Activated CD8-positive, alpha-beta memory T cell treated with anti-CD3 and anti-CD28 coated beads for 1 hour (primary cell): ENCODE measurements at places on chromosomes 6 and 20.

DNA sequence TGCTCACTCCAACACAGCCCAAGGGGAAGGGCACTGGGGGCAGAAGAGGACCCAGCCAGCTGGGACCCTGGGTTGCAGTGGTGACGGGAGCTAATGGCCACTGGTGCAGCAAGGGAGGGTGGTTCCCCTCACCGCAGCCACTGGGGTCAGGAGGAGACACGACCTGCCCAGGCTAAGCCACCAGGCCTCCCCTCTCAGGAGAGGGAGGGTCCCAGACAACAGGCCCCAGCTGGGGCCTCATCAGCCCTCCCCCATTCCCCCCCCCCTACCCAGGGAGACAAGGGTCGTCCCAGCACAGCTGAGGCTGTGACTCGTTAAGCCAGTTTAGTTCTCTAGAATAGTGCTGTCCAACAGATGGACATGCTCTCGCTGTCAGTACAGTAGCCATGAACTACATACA is 17.3 kb upstream of the MATN4 start:
- DNase-seq, result no peak

DNA sequence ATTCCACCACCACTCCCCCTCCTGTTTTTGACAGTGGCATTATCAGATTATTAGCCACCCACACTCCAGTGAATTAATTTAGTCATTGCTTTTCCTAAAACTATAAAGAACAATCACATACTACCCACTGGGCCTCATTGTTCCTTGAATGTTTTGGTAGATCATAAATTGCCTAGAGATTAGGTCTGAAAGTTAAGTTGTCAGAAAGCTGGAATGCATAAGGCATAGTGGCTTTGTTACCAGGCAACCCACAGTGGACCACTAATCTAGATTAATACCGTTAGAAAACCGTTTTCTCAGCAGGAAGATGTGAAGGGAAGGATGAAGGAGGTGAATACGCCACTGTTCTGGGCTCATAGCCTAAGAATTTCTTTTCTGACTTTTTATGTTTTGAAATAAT is 75.6 kb downstream of the SAMD3 start:
- no peak for DNase-seq

GRCh38 chr20:63095718-63096654 is 89.2 kb upstream of the BHLHE23 start:
- DNase-seq, result no peak

DNA sequence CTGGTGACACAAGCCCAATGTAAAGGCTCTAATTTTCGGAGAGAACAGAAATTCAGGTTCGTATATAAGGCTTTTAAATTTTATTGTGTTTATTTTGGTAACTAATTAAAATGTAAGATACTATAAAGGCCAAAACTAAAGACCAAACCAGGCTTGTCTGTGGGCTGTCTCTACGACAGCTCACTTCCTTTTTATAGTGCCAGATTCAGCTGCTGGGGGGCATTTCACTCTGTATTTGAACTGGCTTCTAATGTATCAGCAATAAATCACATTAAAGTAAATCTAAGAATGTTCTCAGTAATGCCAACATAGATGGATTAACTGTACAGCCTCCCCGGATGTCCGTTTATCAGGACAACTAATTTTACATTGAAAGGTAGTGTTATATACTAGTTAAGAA is 31.1 kb upstream of the STXBP5 start:
- no peak for DNase-seq

GRCh38 chr20:24842918-24843715 is 106.0 kb upstream of the CST7 start:
- no peak for DNase-seq

GRCh38 chr6:157135691-157136090 is 187.6 kb downstream of the TMEM242 start:
- no peak for DNase-seq

DNA sequence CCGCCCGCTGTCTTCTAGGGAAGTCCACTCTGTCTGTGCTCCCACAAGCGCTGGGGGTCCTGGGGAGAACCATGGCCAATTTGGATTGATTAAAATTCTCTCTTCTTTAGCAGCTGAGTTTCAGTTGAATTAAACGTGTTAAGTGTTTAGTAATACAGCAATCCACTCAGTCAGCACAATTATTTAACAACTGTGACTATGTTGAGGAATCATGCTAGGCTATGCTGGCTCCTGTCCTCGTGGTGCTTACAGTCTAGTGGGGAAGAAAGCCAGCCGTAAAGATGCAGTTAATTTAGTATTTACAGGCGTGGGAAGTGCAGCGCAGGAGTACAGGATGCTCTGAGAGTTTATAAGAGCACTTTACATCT is 88.9 kb upstream of the FOXP4 start:
- no peak for DNase-seq

GRCh38 chr6:26349964-26350857 is 14.8 kb upstream of the BTN3A2 start:
- no peak for DNase-seq

GRCh38 chr6:5325173-5325572 is 63.9 kb downstream of the FARS2 start:
- DNase-seq, result no peak

- DNase-seq, result no peak
Measured at GRCh38 chr6:138972226-138972665, 15.8 kb downstream of the REPS1 start.

- DNase-seq, result no peak
Measured at GRCh38 chr20:57425150-57426013, 34.2 kb downstream of the RBM38 start.

DNA sequence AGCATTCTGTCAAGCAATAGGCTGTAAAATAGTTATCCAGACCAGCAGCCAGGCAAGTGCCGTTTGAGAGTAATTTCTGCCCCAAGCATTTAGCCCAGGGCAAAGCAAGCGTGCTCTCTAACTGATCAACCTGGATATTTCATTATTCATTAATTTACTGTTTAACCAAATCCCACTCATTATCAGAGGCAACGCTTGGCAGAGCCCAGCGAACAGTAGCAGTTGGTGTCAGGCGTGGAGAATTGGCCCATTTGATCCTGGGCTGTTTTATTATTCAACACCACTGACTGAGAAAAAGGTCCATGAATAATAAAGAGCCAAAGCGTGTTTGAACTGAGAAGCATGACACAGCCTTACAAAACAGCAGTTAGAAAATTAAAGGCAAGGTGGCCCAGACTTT is 35.3 kb downstream of the TFAP2B start:
- no peak for DNase-seq

DNA sequence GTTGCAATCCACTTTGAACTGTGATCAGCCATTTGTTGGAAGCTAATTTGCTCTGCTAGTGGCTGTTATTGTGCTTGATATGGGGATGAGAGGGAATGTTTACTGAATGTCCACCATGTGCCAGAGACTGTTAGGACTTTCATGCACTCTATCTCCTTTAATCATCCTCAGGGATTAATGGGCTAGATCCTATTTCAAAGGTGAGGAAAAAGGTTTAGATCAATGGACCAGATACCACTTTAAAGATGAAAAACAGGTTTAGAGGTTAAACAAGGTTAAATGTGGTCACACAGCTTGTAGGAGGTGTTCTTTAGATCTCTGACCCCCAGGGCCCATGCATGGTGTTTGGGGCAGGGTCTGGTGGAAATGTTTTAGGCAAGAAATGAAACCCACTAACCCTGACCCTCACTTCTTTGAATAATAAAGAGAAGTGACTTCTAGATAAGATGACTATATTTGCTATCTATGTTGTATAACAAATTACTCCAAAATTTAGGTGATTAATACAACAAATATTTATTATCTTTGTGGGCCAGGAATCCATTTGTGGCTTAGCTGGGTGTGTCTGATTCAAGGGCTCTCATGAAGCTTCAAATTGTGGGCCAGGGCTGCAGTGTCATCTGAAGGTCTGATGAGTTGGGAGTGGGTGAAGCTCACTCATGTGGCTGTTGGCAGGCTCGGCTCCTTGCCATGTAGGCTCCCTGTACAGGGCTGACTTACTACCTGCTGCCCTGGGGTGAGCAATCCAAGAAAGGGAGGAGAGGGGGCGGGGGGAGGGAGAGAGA is 127.8 kb upstream of the FOXA2 start:
- no peak for DNase-seq

GRCh38 chr6:41159415-41160082 is 3.4 kb downstream of the TREM2 start:
- DNase-seq, result no peak

- DNase-seq, result no peak
Measured at GRCh38 chr6:90096818-90097217, 199.8 kb downstream of the BACH2 start.

DNA sequence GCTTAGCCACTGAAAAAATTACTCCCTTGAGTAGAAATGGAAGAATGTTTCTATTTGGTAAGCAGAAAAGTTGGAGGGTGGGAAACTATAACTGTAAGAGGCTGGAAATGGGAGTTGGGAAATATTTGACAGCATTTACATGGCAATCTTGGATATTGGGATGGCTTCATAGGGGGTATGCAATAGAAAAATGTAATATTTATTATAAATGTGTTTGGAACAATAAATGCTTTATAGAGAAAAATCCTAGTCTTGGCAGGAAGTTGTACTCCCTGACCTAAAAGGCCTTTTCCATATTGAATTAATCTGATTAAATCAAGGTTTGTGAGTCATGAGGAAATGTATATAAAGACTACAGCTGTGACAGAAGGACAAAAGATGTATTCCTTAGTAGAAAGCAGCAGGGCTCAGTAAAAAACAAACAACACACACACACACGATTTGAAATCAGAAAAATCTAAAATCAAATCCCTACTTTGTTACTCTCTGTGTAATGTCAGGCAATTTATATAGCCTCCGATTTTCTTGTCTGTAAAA is 272.3 kb downstream of the CD109 start:
- DNase-seq, result no peak

- DNase-seq, result no peak
Measured at GRCh38 chr6:85585741-85586140, 7.9 kb downstream of the SNX14 start.

GRCh38 chr6:111113336-111114086 is 26.2 kb downstream of the SLC16A10 start:
- DNase-seq, result no peak

GRCh38 chr6:42411406-42411805 is 40.3 kb downstream of the TRERF1 start:
- no peak for DNase-seq

GRCh38 chr6:135869857-135870256 is 18.4 kb downstream of the PDE7B start:
- no peak for DNase-seq

- no peak for DNase-seq
Measured at GRCh38 chr6:27280064-27280539, 32.0 kb downstream of the POM121L2 start.

GRCh38 chr6:132316970-132317369 is 84.3 kb downstream of the MOXD1 start:
- DNase-seq, result no peak

DNA sequence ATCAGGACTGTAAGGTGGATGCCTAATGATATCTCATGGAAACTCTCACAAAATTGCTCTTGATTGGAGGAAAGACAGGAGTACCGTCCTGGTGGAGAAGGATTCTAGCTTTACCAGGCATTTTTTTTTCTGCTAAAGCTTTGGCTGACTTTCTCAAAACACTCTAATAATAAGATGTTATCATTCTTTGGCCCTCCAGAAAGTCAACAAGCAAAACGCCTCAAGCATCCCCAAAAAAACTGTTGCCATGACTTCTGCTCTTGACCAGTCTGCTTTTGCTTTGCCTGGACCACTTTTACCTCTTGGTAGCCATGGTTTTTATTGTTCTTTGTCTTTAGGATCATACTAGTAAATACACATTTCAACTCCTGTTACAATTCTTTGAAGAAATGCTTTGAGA is 55.5 kb upstream of the RUNX2 start:
- DNase-seq, result no peak

GRCh38 chr6:15876406-15876805 is 213.6 kb upstream of the DTNBP1 start:
- no peak for DNase-seq

GRCh38 chr20:50015993-50016770 is 33.4 kb downstream of the SNAI1 start:
- no peak for DNase-seq

DNA sequence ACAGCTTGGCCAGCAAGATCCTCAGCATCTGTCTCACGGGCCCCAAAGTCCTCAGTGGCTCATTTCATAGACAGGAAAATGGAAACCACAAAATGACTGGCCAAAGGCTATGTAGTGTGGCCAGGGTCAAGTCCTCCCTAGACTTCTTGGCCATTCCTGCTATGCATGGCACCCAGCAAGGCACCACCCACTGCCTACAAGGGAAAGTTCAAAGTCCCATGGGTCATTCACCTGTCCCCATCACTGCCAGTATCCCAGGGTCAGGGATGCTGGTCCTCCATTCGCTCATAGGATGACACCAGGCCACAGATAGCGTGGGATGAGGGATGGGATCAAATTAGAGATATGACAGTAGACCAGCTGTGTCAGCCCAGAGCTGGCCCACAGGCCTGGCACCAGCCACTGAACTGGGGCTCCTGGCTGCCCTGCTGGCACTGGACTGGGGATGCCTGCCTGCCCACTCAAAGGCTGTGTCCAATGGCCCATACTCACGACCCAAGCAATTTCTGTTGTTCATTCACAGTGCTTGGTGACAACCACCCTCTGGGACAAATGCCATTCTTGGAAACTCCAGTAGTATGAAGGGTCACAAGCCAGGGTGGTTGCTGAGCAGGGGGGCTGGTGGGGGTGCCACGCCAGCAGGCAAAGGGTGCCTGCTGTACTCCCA is 11.6 kb downstream of the ADISSP start:
- no peak for DNase-seq

- no peak for DNase-seq
Measured at GRCh38 chr6:114167583-114168576, 174.9 kb downstream of the HS3ST5 start.

- no peak for DNase-seq
Measured at GRCh38 chr6:33609528-33609927, 11.6 kb upstream of the ITPR3 start.

- DNase-seq, result no peak
Measured at GRCh38 chr6:6026513-6027205, 19.9 kb upstream of the NRN1 start.

DNA sequence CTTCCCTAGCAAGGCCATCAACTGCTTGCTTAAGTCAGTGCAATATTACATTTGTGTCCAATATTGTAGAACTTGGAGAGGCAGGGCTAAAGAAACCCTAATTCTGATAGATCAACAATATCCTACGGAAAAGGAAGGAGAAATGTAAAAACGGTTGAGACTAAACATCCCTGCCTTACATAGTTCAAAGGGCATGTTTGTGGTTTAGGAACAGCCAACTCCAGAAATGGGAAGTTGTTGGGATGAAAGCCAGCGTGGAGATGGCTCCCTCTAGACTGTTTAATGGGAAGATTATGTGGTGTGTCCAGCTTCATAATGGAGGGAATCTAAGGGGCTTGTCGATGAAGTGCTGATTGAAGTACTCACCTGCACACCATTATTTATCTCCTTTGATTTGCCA is 145.3 kb upstream of the TENT5A start:
- DNase-seq, result no peak

DNA sequence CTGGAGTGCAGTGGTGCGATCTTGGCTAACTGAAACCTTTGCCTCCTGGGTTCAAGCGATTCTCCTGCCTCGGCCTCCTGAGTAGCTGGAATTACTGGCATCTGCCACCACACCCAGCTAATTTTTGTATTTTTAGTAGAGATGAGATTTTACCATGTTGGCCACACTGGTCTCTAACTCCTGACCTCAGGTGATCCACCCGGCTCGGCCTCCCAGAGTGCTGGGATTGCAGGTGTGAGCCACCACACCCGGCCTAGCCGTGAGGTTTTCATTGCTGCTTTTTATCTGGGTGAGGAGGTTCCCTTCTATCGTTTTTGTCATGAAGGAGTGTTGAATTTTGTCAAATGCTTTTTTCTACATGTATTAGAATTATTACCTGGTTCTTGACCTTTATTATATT is 23.9 kb downstream of the SRC start:
- no peak for DNase-seq

GRCh38 chr6:40410821-40411220 is 176.3 kb downstream of the LRFN2 start:
- DNase-seq, result no peak
